SW 1271 (cell line): ENCODE measurements at places on chromosomes 16 and 17.

DNA sequence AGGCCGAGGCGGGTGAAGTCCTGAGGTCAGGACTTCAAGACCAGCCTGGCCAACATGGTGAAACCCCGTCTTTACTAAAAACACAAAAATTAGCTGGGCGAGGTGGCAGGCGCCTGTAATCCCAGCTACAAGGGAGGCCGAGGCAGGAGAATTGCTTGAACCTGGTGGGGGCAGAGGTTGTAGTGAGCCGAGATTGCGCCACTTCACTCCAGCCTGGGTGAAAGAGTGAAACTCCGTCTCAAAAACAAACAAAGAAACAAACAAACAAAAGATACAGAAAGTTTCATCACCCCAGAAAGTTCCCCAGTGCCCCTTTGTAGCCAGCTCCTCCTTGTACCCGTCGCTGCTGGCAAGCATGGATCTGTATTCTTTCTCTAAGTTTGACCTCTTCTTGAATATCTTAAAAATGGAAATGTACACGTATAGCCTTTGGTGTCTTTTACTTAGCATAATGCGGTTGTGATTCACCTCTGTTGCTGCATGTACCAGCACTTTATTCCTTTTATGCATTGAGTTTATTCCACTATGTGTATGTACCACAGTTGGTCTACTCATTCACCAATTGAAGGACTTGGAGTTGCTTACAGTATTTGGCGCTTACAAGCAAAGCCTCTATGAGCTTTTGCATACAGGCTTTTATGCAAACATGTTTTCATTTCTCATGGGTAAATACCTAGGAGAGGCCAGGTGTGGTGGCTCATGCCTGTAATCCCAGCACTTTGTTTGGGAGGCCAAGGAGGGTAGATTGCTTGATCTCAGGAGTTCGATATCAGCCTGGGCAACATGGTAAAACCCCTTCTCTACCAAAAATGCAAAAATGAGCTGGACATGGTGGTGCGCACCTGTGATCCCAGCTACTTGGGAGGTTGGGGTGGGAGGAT lies 87.5 kb upstream of the CLEC18A start:
- DNase-seq: no peak

- no peak for DNase-seq
Observed at GRCh38 chr17:62859146-62859545, 51.0 kb upstream of the MARCHF10 start.

- no peak for DNase-seq
Observed at GRCh38 chr17:61734466-61734865, 128.9 kb downstream of the BRIP1 start.

- peak; percentile 57 for DNase-seq
Observed at GRCh38 chr17:7745748-7746470, 28.4 kb downstream of the DNAH2 start.

GRCh38 chr16:2790631-2791030 lies 3.3 kb upstream of the PRSS33 start:
- DNase-seq: no peak

- peak; percentile 22 for DNase-seq
Observed at GRCh38 chr17:9021158-9021991, at the start of gene NTN1. Gene NTN1 (plus strand): TSS chr17:9021510. CDS start chr17:9022374, 864 bp downstream.

DNA sequence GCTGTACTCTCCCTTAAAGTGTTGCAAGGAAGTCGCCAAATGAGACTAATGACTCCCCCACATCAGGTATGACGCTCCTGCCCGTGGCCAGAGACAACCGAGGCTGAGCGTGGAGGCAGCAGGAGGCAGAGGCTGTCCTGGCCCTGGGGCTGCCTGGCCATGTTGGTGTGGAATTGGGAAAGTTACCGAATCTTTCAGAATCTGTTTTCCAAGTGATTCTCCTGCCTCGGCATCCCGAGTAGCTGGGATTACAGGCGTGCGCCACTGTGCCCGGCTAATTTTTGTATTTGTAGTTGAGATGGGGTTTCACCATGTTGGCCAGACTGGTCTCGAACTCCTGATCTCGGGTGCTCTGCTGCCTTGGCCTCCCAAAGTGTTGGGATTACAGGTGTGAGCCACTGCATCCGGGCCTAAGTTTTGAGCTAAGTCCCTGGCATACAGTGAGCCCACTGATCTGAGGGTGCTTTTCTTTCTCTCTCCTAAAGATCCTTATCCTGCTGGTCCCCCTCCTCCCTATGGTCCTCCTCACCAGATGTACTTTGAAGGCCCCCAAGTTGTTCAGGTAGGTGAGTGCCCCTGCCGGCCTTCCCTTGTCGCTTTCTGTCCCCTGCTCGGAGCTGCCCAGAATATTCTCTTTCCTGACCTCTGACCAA lies 700 bp downstream of the LITAFD start:
- no peak for DNase-seq

DNA sequence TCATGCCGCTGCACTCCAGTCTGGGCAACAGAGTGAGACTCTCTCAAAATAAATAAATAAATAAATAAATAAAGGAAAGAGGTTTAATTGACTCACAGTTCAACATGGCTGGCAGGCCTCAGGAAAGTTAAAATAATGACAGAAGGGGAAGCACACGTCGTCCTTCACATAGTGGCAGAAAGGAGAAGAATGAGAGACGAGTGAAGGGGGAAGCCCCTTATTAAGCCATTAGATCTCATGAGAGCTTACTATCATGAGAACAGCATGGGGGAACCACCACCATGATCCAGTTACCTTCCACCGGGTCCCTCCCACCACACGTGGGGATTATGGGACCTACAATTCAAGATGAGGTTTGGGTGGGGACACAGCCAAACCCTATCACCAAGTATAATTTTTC lies 54.5 kb downstream of the PAFAH1B1 start:
- DNase-seq: no peak

- DNase-seq: peak; percentile 84
Observed at GRCh38 chr17:48048384-48049126, 396 bp downstream of the NFE2L1 start.

GRCh38 chr16:80841231-80841630 lies 36.8 kb upstream of the CDYL2 start:
- no peak for DNase-seq

GRCh38 chr17:33218698-33219601 lies 74.1 kb downstream of the ASIC2 start:
- DNase-seq: no peak

- no peak for DNase-seq
Observed at GRCh38 chr17:50220811-50221210, 19.4 kb upstream of the COL1A1 start.

DNA sequence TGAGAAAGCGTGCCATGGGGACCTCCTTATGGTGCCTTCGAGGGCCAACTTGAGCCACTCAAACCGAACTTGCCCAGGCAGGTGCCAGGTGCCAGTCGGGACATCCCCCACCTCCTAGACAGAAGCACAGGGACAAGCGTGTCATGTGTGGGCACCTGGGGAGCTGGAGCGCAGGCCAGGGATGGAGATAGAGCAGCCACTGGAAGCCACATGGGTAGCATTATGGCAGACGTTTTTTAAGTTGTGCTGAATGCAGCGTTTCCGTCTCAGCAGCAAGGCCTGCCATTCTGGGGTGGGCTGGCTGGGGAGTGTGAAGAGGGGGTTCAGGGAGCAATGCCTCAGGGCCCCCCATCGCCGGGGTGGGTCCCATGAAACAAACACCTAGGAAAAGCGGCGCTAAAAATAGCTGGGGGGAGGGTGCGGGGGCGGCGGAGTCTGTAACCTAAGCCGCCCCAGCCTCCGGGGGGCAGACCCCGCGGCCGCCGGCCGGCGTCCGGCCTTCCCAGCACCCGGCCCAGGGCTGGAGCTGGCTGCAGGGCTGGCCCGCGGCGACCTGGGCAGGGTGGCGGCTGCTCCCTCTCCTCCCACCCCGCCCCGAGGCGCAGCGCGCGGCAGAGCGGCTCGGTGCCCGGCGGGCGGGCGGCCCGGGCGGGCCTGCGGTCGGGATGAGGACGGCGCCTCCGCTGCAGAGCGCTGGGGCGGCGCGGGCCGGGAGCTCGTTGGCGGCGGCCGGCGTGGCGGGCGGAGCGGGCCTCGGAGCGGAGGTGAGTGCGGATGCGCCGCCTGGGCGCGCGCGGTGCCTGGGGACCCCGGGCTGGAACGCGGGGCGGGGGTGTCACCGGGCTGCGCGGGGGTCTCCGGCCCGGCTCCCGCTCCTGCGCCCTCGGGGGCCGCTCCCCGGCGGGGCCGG lies at the start of gene ZNF469:
Gene ZNF469 (plus strand): TSS at position 469 of the 910 bp plus-strand sequence. CDS start 44,512 bp downstream, outside the sequence.
- no peak for DNase-seq

- DNase-seq: no peak
Observed at GRCh38 chr17:82927661-82928601, 88.1 kb upstream of the ZNF750 start.

GRCh38 chr16:89096768-89097391 lies 3.2 kb downstream of the ACSF3 start:
- DNase-seq: no peak

- no peak for DNase-seq
Observed at GRCh38 chr17:80024206-80024972, 11.3 kb downstream of the TBC1D16 start.

DNA sequence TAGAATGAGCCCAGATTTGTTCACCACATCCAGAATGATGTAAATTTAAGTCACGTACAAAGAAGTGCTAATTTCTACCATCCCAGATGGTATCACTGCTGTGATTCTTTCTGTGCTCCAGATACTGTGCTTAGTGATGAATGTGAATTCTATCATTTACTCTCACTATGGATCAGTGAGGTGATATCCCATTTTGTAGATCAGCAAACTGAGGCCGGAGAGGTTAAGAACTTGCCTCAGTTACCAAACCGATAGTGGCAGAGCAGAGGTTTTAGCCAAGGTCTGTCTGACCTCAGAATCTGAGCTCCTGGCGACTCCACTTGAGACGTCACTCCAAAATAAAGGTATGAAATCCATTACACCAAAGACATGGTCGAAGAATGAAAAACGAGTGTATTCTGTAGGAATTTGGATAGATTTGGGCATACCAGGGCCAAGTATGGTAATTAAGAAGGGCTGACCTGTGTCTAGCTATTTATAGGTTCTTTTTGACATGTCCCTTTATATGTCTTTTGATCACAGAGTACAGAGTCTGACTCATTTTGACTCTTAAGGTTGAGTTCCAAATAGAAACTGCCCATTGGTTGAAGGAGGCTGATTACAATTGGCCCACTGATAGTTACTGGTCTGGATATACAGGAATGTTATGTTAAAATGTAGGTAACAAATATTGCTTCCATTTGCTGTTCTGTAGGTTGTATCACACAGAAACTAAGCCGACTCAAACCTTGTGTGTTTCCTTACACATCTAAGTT lies 10.0 kb downstream of the MAP2K6 start:
- DNase-seq: no peak
